ENCODE measurements at places on chromosomes 1 and 21. TPM values are rescaled to one million over a fixed set of nuclear protein-coding genes. Genes with fewer than 3 reads are reported as not detected.

- DNase-seq: no peak
- no peak overlapping the region for H3K27ac ChIP-seq
- no peaks in the 10 kb centered on the region for H3K36me3 ChIP-seq
- H3K4me1 ChIP-seq: peaks cover 6% of the 10 kb centered on the region
- H3K4me3 ChIP-seq: peak overlapping the region; percentile 25
Observed at GRCh38 chr1:111988377-111988742, 1.1 kb downstream of the KCND3 start.

The ERICH3 gene
- total RNA-seq: not detected

GRCh38 chr1:218171302-218171893, 113.7 kb upstream of the RRP15 start:
- peaks cover 17% of the 10 kb centered on the region for H3K27me3 ChIP-seq
- H3K27ac ChIP-seq: no peak overlapping the region
- DNase-seq: no peak
- peaks cover 2% of the 10 kb centered on the region for H3K4me1 ChIP-seq
- H3K36me3 ChIP-seq: no peaks in the 10 kb centered on the region

The VANGL2 gene
- 0.06 TPM for total RNA-seq

DNA sequence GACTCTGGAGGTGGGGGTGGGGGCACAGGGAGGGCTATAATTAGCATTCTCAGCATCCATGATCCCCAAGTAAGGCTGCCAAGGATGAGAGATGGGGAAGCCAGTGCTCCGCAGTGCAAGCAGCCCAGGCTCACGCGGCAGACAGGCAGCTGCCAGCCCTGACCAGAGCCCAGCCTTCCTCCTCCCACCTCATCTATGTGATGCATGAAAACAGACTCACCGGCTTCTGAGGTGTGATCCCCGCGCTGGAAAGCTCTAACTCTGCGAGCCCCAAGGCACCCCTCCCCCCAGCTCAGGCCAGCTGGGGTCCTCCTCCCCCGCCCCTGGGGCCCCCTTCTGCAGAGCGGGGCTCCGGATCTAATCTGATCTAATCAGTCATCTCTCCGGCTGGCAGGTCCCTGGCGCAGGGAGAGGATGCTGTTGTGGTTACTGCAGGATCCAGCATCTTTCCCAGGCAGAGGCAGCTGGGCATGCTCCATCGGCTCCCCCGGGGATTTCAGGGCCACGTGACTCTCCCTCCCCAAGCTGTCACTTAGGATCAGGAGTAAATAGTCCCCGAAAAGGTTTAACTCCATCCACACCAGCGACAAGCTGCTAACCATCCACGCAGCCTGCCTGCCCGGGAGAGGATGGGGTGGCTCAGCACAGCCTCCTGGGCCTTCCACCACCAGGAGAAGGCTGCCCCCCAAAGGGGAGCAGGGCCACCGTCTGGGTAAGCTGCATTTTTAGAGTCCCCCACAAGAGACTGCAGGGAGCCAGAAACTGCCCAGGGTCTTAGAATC, at the start of gene PLEKHA6:
Gene PLEKHA6 (minus strand): TSS at position 456 of the 782 bp plus-strand sequence. CDS start 86,202 bp downstream, outside the sequence.
- H3K27ac ChIP-seq: no peak within 1 kb of the TSS
- DNase-seq: no peak
- H3K27me3 ChIP-seq: peaks cover 16% of the 10 kb centered on the region
- H3K36me3 ChIP-seq: no peaks in the 10 kb centered on the region
- no peak within 1 kb of the TSS for H3K4me3 ChIP-seq

- H3K27ac ChIP-seq: no peak overlapping the region
- DNase-seq: no peak
- no peaks in the 10 kb centered on the region for H3K36me3 ChIP-seq
- H3K27me3 ChIP-seq: peaks cover 2% of the 10 kb centered on the region
- H3K4me3 ChIP-seq: no peak overlapping the region
Observed at GRCh38 chr1:103461161-103462105, 64.1 kb upstream of the RNPC3 start.
